H1 (cell line): ENCODE measurements at places on chromosomes 16 and 17.
A peak's percentile ranks its signal among the peaks of the same experiment; 100 is the strongest.

GRCh38 chr17:78225088-78225865 is 6.2 kb upstream of the TMEM235 start:
- no peak for DNase-seq

DNA sequence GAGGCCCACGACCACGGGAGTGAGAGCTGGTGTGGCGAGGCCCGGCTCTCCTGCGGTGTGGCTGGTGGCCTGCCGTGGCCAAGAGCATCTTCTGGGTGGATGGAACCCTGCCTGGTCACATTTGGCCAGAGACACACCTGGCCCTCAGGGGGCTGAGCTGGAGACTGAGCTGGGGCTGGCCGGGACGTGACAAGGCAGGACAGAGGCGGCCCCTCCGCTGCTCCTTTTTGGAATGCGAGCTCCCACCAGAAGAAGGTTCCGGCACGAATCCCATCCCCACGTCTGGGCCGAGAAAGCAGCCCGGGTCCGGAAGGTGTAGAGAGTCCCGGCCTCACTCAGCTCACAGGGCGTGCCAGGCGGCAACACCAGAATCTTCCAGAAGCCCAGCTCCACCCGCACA is 26.0 kb upstream of the CHMP6 start:
- no peak for DNase-seq

- DNase-seq = no peak
Observed at GRCh38 chr16:87149051-87149450, 168.1 kb downstream of the C16orf95 start.

- DNase-seq = peak; percentile 43
Observed at GRCh38 chr16:1413684-1414531, 596 bp downstream of the UNKL start.

GRCh38 chr16:29148867-29149272 is 164.0 kb downstream of the LAT start:
- no peak for DNase-seq

- peak; percentile 66 for DNase-seq
Observed at GRCh38 chr17:38352245-38353085, 821 bp downstream of the SOCS7 start.

GRCh38 chr17:11935734-11936406 is 61.4 kb downstream of the ZNF18 start:
- peak; percentile 89 for DNase-seq

DNA sequence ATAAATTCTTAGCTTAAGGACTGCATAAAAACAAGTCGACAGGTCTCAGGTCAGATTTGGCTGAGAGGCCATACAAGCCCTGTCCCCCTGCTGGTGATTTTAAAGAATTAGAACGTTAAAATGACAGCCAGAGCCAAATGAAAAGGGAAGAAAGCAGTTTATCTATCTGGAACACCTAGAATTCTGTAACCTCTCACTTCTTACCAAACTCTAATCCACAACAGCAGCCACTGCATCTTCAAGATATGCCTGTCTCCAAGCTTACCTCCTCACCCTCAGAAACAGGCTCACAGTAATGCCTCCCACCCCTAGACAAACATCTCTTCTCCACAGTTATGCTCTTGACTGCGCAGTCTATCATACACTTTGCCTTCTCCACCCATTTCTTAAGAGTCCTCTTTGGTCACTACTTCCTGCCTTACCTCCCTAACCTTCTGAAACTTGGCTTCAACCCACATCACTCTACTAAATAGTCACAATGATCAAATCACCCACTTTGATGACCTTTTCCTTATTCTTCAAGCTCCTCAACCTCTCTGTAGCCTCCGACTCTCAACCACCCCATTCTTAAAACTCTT is 14.2 kb downstream of the ANKFY1 start:
- DNase-seq = no peak

- DNase-seq = no peak
Observed at GRCh38 chr17:58385359-58385899, 31.9 kb downstream of the RNF43 start.

DNA sequence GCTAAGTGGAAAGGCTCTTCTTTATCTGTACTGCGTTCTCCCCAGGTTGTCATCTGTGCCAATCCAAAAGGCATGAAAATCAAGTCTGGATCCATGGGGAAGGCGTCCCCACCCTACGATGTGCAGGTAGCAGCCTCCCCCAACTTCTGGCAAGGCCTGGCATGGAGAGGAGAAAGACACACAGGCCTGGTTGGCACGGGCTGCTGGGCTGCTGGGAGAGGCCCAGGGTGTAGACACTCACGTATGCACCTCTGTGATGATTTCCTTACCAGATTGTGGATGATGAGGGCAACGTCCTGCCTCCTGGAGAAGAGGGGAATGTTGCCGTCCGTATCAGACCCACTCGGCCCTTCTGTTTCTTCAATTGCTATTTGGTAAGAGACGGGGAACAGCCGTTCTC is 20.4 kb upstream of the ACSM2A start:
- DNase-seq = no peak

DNA sequence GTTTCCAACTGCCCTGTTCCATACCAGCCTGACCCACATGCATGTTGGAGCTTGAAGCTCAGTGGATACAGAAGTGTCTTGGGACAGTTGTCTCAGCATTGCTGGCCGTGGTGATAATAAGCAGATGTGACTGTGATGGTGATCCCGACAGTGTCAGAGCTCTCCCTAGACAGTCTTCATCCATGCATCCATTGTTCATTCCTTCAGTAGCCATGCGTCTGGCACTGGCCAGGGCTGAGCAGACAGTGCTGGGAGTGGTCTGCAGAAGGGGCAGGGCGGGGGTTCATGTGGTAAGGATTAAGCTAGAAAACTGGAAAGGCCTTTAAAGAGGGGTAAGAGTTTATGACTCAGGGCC is 68.1 kb downstream of the GNAO1 start:
- DNase-seq = no peak
